Activated naive CD4-positive, alpha-beta T cell treated with anti-CD3 and anti-CD28 coated beads, Interleukin-2, amount 50 U/mL, for 72 hours (primary cell): ENCODE measurements at places on chromosomes 4 and X.

- no peak for DNase-seq
These were observed 459.7 kb downstream of the MID1IP1 start for GRCh38 chrX:39260965-39261364.

GRCh38 chrX:120309873-120310705 is 1.2 kb downstream of the TMEM255A start:
- DNase-seq, result no peak

DNA sequence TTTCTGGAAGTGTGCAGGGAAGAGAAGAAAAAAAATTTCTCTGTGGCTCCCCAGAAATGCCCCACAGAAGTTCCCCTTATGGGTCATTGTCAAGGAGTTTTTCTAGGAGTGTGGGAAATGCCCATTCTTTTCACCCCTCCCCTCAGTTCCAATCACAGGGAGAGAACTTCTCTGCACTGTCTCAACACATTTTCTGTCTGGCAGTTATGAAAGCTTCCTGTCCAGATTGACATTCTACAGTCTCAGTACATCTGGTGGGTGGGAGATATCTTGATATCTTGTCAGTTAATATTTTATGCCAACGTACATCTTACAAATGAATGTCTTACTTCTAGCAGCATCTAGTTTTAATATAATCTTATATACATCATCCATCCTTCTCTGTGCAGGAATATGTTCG is 566.8 kb upstream of the AADAT start:
- DNase-seq, result no peak

DNA sequence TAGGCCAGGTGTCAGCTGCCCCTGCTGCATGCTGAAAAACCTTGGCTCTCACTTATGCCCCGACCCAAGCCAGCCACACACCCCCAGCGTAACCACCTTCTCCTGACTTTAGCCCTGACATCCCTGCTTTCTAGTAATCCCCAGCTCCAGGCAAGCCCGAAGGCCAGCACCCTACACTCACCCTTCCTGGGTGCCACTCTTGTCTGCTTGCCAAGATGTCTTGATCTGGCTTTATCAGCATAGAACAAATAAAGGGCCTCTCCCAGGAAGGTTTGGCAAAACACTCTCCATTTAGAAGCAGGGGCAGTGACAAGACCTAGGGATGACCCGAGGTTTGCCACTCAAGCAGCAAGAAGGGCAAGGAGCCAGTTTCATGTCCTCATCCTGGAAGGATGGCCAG is 6.8 kb upstream of the MAP9 start:
- DNase-seq, result no peak

- no peak for DNase-seq
These were observed 60.8 kb downstream of the REPS2 start for GRCh38 chrX:17007134-17007768.

GRCh38 chrX:123830309-123830708 is 29.5 kb upstream of the XIAP start:
- DNase-seq, result no peak

DNA sequence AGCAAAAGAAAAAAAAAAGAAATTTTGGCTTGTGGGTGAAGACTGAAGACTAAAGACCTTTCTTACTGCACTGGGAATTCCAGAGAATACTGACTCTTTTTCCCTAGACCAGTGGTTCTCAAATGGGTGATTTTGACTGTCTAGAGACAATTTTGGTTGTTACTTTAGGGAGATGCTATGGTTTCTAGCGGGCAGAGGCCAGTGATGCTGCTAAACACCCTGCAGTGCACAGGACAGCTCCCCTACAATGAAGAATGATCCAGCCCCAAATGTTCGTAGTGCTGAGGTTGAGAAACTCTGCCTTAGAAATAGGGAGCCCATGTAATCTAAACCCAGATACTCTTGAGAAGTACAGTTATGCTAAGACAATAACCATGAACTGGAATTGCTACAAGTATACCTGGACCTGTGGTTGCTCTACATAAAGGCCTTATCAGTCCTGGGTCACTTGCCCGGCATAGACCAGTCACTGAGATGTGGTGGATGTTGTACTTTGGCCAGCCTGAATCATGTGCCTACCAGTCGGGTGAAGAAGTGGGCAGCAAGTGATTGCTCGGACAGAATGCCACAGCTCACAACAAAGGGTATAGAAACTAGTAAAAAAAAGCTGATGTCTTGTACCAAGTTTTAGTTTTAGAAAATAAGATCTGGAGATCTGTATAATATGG is 16.0 kb downstream of the ARHGAP10 start:
- DNase-seq, result no peak

- no peak for DNase-seq
These were observed 113.4 kb downstream of the BCOR start for GRCh38 chrX:39984191-39984956.

DNA sequence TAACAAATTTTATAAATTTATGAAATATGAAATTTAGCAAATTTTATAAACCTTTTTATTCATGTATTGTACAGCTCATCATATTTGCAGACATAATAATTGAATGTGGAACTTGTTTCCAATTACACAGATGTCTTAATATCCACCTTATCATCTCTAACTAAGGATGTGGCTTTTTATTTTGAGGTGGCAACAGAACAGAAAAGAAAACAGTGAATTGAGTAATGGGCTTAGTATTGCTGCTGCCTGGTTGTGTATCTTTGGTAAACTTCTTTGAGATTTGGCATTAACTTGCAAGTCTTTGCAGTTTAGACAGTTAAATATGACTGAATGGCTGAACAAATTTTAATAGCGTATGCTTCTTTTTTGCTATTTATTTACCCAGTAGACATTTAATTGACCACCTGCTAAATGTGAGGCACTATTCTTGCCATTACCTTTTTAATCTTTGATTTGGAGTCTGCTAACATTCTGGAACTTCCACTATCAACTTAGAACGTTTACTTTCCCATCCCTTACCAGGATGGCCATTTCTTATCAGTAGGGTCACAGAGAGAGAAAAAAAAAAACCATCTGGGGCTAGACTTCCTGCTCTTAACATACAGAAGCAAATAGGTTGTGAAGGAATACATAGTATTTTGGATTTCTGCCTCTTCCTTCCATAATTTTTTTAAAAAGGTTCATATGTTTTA is 44.8 kb downstream of the CLCN3 start:
- DNase-seq, result no peak

GRCh38 chrX:130376077-130376476 is 9.4 kb downstream of the GPR119 start:
- no peak for DNase-seq

- no peak for DNase-seq
These were observed 77.3 kb downstream of the SHROOM4 start for GRCh38 chrX:50736656-50737055.

DNA sequence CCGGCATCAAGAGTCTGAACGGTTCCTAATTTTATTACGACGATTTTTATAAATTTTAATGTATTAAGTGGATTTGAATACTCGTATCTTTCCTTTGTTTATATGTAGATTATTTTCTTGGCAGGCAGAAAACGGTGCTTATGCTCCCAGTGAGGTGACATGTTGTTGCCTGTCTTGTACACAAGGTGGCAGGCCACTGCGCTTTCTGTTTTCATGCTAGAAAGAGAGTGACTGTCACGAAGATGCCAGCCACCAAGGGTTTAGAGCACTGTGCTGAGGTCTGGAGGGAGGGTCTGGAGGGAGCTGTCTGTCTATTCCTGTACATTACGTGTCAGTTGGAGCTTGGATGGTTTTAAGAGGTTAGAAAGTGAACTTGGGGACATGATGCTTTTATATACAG is 87.7 kb downstream of the SHROOM2 start:
- DNase-seq, result no peak
